Activated CD8-positive, alpha-beta memory T cell treated with anti-CD3 and anti-CD28 coated beads for 1 hour (primary cell): ENCODE measurements at places on chromosomes 12 and 14.

- DNase-seq: no peak
These were observed 2.4 kb upstream of the SIX6 start for GRCh38 chr14:60506462-60506984.

- DNase-seq: no peak
These were observed 204.1 kb downstream of the BCL11B start for GRCh38 chr14:99067927-99068326.

GRCh38 chr14:20164462-20164861 lies 25.8 kb downstream of the OR4N5 start:
- no peak for DNase-seq

GRCh38 chr12:125351788-125352187 lies 286.6 kb downstream of the AACS start:
- no peak for DNase-seq

DNA sequence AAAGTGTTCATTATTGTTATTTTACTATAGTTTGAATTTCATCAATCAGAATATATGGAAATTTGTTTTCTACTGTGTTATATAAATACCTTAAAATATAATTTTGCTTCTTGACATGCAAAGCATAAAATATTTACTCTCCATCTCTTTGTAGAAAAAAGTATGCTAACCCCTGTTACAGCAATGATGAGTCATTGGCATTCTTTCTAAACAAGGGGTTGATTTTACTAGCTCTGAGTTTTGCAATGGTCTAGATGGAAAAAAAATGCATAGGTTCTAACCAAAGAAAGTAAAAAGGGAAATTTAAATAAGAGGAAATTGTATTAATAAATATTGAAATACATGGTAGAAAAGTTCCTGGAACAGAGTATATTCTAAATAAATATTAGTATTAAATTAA lies 990.2 kb upstream of the ATXN7L3B start:
- no peak for DNase-seq

DNA sequence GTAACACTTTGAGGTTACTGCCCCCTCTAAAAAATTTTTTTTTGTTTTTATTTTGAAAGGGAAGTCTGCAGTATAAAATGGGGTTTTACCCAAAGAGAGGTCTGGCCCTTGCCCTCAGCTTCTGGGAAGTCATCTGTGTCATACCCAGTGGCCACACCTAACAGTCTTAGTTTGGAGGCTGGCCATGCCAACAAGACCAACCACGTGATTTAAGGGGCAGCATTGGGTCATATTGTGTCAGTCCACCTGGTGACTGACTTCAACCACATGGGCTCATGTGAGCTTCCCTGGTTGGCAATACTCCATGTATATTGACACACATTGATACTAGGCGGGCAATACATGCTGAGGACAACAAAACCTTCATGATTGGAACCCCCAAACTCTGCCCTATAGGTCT lies 173.9 kb downstream of the GXYLT1 start:
- DNase-seq: no peak

DNA sequence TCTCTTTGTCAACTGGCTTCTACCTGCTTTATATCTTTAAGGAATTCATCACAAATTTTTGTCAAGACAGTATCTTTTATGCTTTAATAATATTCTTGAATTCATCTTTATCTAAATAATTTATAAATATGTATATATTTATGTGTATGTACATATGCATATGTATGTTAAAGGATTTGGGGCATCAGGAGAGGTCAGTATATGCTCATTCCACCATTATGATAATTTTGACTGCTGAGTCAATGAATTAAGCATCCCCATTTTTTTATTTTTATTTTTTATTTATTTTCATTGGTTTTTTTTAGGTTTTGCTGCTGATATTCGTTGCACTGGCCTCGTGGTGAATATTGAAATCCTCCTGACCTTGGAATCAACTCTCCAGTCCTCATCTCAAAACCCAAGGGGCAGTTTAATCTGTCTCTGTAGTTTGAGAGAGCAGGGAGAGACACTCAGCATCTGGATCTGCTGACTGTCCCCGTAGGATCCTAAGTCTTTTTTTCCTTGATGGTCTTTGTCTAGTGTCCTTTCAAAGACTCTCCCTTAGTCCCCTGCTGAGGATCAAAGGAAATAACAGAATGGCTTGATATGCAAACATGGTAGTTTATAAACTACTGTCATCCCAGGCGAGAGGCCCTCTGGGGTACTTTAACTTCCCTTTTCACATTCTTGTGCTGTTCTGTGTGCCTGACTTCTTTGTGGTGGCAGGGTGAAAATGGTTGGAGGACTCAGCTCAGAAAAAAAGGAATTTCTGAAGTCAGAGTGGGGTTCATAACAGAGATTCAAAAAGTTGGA lies 218.7 kb downstream of the DIO2 start:
- no peak for DNase-seq

- DNase-seq: no peak
These were observed 52.7 kb downstream of the PPM1A start for GRCh38 chr14:60301685-60302084.

DNA sequence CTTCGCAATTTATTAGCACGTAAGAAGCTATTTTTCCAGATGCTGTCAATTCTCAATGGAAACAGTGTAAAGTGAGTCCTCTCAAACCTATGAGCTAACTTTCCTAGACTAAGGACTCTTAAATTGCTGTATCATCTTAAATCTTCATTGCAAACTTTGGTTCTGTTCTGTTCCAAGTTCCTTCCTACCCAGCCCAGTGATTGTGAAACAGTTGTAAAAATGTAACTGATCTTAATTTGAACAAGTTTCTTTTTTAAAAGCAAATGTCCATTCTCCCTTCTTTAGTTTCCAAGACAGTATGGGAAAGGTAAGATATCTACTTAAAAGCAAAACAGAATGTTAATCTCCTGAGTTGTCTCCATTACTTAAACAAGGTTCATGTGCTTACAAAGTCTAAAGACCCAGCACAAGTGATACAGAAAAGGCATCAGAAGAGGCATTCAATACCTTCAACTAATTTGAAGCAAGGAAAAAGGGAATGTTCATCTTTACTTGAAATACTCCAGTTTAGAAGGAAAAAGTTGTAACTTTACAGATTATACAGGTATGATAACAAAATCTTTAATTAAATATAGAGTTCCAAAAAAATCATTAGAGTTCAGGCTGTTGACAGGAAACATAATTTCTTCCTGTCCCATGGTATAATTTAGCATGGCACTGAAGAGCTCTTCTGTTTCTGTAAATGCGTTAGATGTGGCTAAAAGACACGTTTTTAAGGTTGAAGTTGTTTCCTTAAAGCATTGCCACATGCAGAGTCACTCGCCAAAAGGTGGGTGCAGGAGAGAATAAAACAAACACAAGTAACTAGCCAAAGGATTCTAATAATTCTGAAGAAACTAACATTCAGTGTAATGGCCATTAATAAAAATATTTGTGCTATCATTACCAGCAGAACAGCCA lies 101.5 kb upstream of the USP15 start:
- DNase-seq: no peak

GRCh38 chr12:39581592-39581991 lies 38.0 kb downstream of the ABCD2 start:
- DNase-seq: no peak

- DNase-seq: no peak
These were observed 113.9 kb downstream of the ANO4 start for GRCh38 chr12:100908501-100908900.

GRCh38 chr12:31585271-31585670 lies 5.7 kb downstream of the DENND5B start:
- DNase-seq: no peak

DNA sequence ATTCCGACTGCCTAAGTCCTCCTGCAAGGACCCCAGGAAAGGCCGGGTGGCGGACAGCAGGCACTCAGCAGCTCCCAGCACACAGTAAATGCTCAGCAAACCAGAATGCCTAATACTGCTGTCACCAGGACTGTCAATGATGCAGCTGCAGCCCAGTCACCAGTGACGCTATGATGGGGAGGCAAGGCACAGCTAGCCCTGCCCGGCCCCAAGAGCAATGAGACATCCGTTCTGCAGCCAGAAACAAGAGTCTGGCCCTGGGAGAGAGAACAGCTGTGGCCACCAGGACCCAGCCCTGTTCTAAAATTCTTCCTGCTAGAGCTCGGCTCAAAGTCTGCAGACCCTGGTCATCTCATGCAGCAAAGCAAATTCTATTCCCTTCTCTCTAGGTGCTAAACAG lies 69.8 kb downstream of the NCOR2 start:
- no peak for DNase-seq

GRCh38 chr12:65653946-65654629 lies 170.2 kb upstream of the HMGA2 start:
- no peak for DNase-seq
